ENCODE measurements at places on chromosomes 13 and 19. TPM values are rescaled to one million over a fixed set of nuclear protein-coding genes. Genes with fewer than 3 reads are reported as not detected.

ZNF99 gene
- under 0.01 TPM for total RNA-seq

GRCh38 chr19:51124729-51125128, at the start of gene SIGLEC9:
TSS of gene SIGLEC9 (plus strand) at chr19:51124906. CDS start at chr19:51124975, 69 bp downstream.
- H3K4me3 ChIP-seq, result peak within 1 kb of the TSS; percentile 28
- no peaks in the 10 kb centered on the region for H3K27me3 ChIP-seq
- no peaks in the 10 kb centered on the region for H3K4me1 ChIP-seq
- DNase-seq, result peak; percentile 81
- no peaks in the 10 kb centered on the region for H3K36me3 ChIP-seq
- H3K27ac ChIP-seq, result peak within 1 kb of the TSS; percentile 42

- H3K4me1 ChIP-seq, result no peaks in the 10 kb centered on the region
- no peaks in the 10 kb centered on the region for H3K36me3 ChIP-seq
- no peak overlapping the region for H3K4me3 ChIP-seq
- no peak overlapping the region for H3K27ac ChIP-seq
- no peak for DNase-seq
These were observed 186.5 kb upstream of the ATXN8OS start for GRCh38 chr13:69921156-69921555.

DNA sequence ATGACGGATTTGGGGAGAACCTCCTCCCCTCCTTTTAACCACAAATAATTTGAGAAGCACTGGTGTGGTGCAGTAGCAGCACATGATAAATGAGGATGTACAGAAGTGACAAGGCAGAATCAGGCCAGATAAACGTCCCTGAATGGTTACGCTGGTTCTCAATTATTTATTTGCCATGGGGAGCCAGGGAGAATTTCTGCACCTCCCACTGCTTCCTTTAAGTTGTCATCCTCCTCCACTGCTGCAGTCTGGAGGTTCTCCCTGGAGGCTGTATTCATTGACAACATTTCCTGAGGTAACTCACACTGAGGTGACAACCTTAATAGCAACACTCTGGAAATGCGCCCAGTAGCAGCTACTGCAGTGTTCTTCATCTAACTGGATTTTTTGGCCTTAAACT, 308.9 kb upstream of the SLITRK1 start:
- DNase-seq, result no peak
- H3K27ac ChIP-seq, result no peak overlapping the region
- no peaks in the 10 kb centered on the region for H3K4me1 ChIP-seq

CTXN1 gene
- 45.3 TPM for total RNA-seq

HTR2A gene
- total RNA-seq, result 0.82 TPM

DNA sequence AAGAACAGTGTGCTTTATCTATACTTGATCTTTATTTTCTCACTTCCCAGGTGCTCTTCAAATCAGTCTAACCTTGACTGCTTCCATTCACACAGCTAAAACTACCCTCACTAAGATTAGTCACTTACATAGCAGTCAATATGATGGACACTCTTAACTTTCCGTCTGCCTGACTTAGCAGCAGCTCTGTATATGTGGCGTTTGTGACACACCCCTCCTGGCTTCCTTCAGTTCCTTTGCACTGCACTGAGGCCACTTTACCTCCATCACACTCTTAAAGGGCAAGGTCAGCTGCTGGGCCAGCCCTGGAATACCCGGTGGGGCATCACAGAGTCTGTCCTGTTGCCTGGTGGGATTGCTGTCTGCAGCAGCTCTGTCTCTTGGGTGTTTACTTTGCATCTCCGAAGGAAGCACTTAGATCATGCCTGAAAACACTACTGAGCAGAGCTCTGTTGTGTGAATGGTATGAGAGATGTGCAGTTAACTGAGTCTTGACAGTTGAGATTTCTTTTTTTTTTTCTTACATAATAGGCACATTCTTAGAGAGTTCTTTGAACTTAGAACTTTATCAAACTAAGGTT, 35.6 kb upstream of the IL17D start:
- no peak overlapping the region for H3K4me3 ChIP-seq
- no peaks in the 10 kb centered on the region for H3K36me3 ChIP-seq
- no peaks in the 10 kb centered on the region for H3K27me3 ChIP-seq
- no peaks in the 10 kb centered on the region for H3K4me1 ChIP-seq
- no peak overlapping the region for H3K27ac ChIP-seq

KIR3DL1 gene
- total RNA-seq, result not detected

DNA sequence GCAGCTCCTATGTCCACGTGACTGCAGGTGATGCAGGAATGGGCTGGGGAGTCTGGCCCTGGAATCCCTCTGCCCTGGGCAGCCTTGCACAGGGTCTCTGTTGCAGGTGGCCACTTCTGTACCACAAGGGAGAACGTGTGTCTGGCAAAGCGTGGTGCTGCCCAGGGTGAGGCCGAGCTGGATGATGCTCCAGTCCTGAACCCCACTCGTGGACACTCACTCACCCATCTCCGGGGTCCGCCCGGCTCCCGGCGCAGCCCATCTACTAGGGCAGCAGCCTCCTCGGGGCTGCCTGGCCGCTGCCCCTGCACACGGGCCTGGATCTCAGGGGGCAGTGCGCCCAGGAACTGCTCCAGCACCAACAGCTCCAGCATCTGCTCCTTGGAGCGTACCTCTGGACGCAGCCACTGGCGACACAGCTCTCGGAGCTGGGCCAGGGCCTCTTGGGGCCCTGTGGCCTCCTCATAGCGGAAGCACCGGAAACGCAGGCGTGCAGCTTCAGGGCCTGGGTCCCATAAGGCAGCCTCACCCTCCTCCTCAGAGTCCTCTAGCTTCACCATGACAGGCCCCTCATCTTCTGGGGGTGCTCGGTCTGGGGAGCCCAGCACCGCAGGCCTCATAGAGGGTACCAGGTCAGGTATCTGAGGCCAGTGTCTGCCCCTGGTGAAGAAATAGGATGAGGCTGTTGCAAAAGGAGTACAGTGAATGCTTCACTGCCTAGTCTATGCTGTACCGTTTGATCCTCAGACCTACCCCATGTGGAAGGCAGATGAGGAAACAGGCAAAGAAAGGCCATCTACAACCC, 2.2 kb downstream of the MZF1 start:
- peaks cover 44% of the 10 kb centered on the region for H3K36me3 ChIP-seq
- peaks cover 24% of the 10 kb centered on the region for H3K4me1 ChIP-seq
- peak; percentile 62 for DNase-seq
- no peak overlapping the region for H3K4me3 ChIP-seq

DNA sequence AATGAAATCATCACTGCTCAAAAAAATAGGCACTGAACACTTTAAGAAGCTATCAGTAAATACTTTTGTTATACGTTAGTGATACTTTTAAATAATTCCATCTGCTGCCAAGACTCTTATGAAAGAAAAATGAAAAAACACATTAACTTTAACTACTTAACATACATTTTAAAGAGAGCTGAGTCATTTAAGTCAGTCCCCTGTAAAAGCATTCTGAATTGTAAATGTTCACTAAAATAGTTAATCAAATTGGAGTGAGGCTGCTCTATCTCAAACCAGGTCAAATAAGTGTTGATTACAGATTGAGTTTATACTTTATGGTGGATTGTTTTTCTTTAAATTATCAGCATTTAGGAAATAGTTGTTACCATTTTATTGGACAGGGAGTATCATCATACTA, 274.2 kb downstream of the MYO16 start:
- H3K27ac ChIP-seq, result no peak overlapping the region
- H3K4me1 ChIP-seq, result no peaks in the 10 kb centered on the region
- H3K36me3 ChIP-seq, result no peaks in the 10 kb centered on the region
- no peak for DNase-seq
- no peaks in the 10 kb centered on the region for H3K27me3 ChIP-seq

DNA sequence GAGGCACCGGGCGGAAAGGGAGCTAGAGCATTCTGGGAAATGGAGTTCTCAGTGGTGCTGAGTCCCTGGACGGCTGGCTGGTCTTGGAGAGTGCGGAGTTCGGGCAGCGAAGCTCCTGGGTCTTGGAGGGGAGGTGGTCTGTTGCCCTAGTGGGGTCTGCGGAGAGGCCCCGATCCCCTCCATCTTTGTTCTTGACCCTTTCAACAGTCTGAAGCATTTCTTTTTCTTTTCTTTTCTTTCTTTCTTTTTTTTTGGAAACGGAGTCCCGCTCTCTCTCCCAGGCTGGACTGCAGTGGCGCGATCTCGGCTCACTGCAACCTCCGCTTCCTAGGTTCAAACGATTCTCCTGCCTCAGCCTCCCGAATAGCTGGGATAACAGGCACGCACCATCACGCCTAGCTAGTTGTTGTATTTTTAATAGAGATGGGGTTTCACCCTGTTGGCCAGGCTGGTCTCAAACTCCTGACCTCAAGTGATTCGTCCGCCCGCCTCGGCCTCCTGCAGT, 440 bp upstream of the SYMPK start:
- peaks cover 9% of the 10 kb centered on the region for H3K36me3 ChIP-seq
- peaks cover 30% of the 10 kb centered on the region for H3K4me1 ChIP-seq
- DNase-seq, result no peak
- H3K27ac ChIP-seq, result peak overlapping the region; percentile 95

DNA sequence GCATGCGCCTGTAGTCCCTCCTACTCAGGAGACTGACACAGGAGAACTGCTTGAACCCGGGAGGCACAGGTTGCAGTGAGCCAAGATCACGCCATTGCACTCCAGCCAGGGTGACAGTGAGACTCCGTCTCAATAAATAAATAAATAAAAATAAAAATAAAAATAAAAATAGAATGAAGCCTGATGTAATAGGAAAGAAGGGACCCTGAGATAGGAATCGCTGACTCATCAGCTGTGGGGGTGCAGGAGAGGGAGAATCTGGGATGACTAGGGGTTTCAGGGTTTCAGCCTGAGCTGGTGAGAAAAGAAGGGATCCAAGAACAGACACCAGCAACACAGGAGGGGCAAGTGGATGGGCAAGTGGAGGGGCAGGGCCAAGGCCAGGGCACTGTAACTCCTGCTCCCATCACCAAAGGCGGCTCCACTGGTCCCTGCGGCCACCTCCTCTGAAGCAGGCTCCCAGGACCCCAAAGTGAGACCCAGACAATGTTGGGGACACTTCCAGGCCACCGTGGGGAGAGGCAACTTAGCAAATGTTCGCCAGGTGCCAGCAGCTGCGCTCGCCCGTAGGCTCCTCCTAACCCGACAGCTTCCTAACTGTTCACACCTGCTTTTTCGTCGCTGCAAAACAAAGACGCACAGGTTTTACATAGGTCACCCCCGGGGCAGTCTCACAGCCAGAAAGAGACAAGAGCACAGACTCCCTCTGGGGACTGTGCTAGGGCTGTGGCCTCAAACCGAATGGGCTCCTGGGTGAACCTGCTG, 1.2 kb downstream of the HAUS8 start:
- H3K27ac ChIP-seq, result peak overlapping the region; percentile 95
- H3K4me1 ChIP-seq, result peaks cover 34% of the 10 kb centered on the region
- no peaks in the 10 kb centered on the region for H3K27me3 ChIP-seq
- DNase-seq, result no peak
- no peaks in the 10 kb centered on the region for H3K36me3 ChIP-seq

SIGLEC14 gene
- total RNA-seq, result 6.1 TPM

DNA sequence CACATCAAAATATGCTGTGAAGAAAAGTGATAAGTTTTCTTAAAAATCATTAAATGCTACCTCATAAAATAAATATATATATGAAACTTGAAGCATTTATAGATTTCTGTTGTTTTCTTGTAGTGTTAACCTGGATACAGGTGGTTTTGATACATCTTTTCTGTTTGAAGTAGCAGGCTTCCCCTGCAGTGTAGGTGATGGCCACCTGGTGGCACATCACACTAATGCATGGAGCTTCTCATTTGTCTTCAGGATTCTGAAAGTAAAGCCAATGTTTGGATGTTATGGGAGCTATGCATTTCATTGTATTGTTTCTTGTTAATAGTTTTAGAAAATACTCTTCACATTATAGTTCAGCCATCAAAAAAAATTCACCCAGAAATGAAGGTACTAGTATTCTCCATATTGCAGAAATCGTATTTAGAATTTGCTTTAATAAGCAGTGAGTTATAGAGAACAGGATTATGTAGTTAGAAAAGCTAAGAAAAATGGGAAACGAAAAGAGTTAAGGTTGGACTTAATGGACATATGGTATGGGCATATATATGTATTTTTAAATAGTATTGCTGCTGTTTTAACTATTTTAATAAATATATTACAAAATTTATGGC, 18.7 kb downstream of the GPR180 start:
- H3K27ac ChIP-seq, result no peak overlapping the region
- H3K4me1 ChIP-seq, result no peaks in the 10 kb centered on the region
- DNase-seq, result no peak
- no peaks in the 10 kb centered on the region for H3K27me3 ChIP-seq

DNA sequence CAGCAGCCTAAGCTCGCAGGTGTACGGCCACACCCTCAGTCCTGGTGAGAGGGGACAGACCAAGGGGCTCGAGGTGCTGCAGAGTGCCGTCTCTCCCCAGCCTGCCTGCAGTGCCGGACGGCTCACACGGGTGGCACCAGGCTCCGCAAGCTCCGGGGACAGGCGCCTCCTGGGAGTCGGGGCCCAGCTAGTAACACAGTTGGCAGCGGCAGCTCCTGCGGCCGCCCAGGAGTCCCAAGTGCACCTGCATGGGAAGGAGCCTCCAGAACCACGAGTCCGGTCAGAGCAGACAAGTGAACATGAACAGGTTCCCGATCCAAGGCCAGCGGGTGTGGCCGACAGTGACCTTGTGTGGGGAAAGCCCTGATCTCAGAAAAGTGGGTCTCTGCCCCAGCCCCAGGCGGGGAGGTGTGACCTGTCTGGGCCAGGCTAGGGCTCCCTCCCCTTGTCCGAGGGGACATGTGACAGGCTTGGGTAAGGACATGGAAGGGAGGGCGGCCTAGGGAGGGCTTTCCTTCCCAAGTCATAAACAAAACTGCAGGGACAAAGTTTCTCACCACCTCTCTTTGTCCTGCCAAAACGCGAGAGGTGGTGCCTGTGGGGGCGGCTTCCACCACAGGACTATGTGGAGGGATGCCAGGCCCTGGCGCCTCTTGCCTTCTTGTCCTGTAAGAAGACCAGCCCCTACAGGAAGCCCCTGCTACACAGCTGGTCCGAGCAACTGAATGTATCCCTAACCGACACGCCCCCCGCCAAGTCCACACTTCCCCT, 46.5 kb downstream of the MLLT1 start:
- peak overlapping the region; percentile 54 for H3K27ac ChIP-seq
- peak overlapping the region; percentile 5 for H3K4me3 ChIP-seq

CNFN gene
- not detected for total RNA-seq
